Hematopoietic multipotent progenitor cell treated with erythropoietin and hydrocortisone succinate and interleukin-3 and kit ligand, for 6 days (in vitro differentiated cells): ENCODE measurements at places on chromosomes 5 and 9.

- DNase-seq: no peak
Observed at GRCh38 chr9:36153746-36154145, 15.4 kb upstream of the CCIN start.

DNA sequence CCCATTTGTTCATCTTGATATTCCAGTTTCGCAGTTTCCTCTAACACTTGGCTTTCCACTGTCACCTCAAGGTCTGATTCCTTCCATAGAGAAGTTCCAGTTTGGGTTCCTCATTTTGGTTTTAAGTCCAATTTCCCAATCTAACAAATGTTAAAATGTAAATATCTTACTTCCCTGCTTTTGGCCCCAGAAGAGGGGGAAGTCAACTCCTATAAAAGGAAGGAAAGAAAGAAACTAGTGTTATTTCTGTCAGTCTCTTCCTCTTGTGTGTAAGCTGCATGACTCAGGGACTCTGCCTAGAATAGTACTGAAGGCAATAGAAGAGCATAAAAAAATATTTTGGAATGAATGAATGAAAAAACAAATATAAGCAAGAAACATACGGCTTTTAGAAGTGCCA is 127.5 kb upstream of the CCNG1 start:
- no peak for DNase-seq

DNA sequence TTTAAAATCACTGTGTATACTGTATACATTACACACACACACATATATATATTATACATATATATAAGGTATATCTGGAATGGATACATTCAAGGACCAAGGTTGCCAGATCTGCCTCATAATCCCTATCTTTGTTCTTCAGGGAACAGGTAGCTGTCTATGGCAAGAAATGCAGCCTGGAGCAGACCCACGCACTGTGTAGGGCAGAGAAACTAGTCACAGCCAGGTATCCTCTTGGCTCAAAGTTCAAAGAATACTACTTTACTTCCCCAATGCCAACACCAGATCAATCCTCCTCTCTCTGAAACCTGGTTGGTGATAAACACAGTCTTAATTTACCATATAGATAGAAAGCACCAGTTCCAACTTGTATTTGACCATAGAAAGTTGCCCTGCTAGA is 313.6 kb downstream of the PRELID2 start:
- DNase-seq: no peak

- DNase-seq: no peak
Observed at GRCh38 chr5:72485430-72485974, 21.7 kb downstream of the ZNF366 start.

- peak; percentile 53 for DNase-seq
Observed at GRCh38 chr9:125831054-125831453, 83.9 kb downstream of the PBX3 start.

- DNase-seq: no peak
Observed at GRCh38 chr9:135704483-135704882, 2.5 kb downstream of the KCNT1 start.

DNA sequence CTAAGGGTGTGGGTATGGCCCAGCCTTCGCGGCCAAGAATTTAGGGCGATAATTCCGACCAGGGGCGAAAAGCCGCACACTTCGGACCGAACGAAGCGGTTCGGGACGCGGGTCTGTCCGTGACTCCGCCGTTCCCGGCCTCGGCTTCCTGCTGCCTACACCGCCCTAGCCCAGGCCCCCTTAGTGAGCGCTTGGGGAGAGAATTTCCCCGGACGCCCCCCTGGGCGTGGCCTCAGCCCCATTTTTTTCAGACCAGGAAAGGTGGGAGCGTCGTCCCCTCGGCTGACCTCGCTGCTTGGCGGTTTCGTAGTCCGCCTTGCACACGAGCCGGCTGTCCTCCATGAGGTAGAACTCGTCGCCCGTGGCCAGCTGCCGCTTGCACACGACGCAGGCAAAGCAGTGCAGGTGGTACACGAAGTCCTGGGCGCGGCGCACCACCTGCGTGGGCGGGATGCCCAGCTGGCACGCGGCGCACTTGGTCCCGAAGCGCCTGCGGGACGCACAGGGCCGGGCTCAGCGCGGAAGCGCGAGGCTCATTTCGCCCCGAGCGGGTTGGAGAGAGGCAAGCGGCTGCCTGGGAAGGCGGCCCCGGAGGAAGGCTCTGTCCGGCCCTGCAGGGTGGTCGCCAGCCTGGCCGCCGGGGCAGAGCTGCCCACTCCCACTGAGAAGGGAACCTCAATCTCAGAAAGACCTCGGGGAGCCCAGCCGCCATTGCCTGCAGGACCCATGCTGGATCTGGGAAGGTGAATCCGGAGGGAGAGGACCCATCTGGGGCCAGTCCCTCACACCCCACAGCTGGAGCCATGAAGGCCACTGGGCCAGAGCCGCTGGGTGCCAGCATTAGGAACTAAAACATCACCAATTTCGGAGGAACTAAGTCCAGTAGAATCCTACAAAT is 5.3 kb downstream of the LHX3 start:
- DNase-seq: no peak
